Hepatocyte (in vitro differentiated cells): ENCODE measurements at places on chromosomes 13 and 19. TPM values are rescaled to one million over a fixed set of nuclear protein-coding genes. Genes with fewer than 3 reads are reported as not detected.

DNA sequence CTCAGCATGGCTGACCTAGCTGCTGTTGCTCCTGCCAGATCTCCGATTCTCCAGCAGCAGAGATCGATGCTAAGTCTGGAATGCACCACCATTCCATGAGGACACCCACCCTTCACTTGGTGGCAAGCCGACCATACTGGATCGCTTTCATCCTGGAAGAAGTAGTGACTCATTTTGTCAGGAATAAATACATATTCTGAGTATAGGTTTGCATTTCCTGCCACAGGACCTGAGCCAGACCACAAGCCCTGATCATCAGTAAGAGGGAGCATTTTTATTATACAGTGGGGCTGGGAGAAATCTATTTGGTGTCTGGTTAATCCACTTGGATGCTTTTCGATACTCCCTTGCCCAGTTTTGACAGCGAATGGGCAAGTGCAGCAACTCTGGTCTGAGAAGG lies 10.9 kb upstream of the KCTD15 start:
- DNase-seq: no peak

- DNase-seq: no peak
These were observed 6.2 kb downstream of the IFT88 start for GRCh38 chr13:20573186-20573585.

Gene CYP2F1
- not detected in 2 replicates for polyA plus RNA-seq

Gene TEX29
- 1.8 and 4.2 TPM in 2 replicates for polyA plus RNA-seq

- DNase-seq: no peak
These were observed 1.7 kb downstream of the SLAIN1 start for GRCh38 chr13:77699059-77699680.

DNA sequence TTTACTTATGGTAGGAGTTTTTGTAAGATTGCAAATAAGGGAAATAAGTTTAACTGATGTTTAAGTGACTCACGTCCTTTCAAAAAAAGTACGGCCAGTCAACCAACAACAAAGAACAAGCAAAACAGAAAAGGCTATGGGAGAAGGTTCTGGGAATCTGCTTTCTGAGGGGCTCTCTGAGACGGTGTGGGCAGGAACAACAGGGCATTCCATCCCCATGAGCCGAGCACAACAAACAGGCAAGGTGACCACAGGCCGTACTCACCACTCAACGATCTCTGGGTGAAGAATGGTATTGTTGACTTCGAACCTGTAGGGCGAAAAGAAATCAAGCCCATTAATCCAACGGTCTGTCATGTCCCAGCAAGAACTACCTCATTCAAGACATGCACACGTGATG lies 43.8 kb downstream of the PEPD start:
- no peak for DNase-seq

DNA sequence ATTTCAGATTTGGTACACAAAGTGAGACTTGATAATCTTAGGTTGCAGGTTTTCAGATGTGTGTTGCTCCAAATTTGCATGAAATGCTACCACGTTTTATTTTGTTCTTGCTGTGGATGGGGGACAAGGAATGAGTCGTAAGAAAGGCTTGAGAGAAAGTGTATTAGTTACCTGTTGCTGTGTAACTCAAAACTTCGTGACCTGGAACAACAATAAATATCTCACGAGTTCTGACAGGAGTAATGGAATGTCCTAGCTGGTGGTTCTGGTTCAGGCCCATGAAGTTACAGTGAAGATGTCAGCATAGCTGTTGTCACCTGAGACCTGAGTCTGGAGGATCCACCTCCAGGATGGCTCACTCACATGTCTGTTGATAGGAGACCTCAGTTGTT lies 1.2 kb downstream of the ZNF8 start:
- DNase-seq: no peak

- DNase-seq: no peak
These were observed 14.3 kb downstream of the LPAR6 start for GRCh38 chr13:48398450-48399095.

Gene OVOL3
- not detected in 2 replicates for polyA plus RNA-seq

Gene FBN3
- polyA plus RNA-seq: 6.4 and 7.5 TPM in 2 replicates

Gene FPR1
- polyA plus RNA-seq: 1.7 and 2.6 TPM in 2 replicates

DNA sequence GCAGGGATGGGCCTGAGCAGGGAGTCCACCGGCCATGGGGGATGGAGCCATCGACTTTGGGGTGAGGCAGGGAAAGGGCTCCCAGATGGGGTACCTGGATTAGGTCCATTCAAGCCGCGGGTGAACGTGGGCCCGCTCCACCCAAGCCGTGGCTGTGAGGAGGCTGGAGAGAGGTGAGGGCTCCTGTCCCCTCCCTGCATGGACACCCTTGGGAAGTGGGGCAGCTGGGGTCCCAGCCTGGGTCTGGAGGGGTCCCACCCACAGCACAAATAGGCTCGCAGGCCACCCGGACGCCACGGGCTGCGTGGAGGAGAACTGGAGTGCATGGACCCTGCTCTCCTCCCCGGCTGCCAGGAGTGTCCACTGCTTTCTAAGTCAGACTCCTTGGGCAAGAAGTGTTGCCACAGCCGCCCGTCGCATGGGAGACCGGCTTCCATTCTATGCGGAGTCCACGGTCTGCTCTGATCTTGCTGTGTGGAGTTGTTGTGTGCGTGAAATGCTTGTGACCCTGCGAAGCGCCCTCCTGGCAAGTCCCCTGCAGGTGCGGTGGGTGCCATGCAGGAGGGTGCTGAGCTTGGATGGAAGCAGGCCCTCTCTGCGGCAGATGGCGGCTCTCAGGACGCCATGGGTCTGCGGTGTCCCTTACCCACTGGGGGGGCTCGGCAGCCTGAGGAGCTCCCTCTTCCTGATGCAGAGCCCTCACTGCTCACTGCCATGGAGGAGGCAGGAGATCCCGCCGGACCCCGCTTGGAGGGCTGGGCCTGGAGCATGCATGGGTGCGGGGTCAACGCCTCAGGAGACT lies 2.0 kb downstream of the DAZAP1 start:
- DNase-seq: no peak

Gene BRSK1
- polyA plus RNA-seq: 2.4 and 2.7 TPM in 2 replicates

Gene CCDC8
- 46.8 and 55.9 TPM in 2 replicates for polyA plus RNA-seq

Gene TTYH1
- polyA plus RNA-seq: 11.0 and 19.3 TPM in 2 replicates

DNA sequence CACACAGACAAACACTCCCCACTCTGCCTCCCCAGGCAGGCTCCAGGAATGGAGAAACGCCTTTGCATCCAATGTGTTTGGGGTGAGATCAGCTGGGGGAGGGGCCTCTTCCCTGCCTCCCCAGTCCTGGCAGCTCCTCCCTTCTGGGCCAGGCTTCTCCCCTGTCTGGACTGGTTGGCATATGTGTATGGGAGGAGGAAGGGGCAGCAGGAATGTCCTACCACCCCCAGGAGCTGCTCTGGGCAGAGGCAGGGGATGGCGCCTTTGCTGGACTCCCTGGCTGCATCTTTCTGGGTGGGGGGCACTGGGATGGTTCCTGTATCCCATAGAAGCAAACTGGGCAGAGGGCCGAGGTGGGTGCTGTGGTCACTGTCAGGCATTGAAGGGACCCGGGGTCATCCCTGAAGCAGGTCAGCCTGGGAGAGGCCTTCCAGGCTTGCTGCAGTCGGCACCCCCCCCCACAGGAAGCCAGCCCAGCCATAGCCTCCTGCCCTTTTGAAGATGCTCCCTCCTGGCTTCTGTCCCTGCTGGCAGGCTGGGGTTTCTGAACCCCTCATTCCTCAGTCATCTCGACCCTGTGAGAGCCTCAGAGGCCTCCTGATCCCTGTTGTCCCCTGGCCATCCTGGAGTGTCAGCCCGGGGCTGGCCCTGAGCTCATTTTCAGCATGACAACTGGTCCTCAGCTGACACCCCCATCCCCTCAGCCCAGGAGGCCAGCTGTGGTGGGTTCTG lies 21.2 kb upstream of the SLC7A10 start:
- no peak for DNase-seq

- DNase-seq: no peak
These were observed 11.3 kb upstream of the PRKD2 start for GRCh38 chr19:46728208-46728607.

Gene CYP4F2
- polyA plus RNA-seq: not detected in 2 replicates

DNA sequence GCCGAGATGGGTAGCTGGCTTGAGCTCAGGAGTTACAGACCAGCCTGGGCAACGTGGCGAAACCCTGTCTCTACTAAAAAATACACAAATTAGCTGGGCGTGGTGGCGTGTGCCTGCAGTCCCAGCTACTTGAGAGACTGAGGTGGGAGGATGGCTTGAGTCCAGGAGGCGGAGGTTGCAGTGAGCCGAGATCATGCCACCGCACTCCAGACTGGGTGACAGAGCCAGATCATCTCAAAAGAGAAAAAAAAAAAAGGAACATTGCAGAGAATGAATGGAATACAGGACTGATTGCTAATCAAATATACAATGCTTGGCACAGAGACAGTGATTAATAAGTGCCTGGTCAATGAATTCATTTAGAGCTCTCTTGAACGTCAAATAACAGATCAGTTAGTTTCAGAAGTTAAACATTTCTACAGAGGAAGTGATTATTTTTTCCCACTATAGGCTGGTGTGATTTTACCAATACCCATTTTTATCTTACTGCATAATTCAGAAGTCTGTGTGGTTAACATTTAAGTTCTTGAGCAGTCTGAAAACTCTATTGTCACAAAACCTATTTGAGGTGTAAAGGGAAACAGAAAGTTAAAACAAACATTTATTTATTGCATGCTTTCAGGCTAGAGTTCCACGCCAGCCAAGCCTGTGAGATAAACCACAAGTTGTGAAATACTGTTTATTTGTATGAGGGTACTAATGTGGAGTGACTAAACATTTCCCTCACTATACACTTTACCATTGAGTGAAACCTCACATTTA lies 7.7 kb upstream of the TBC1D4 start:
- DNase-seq: peak; percentile 33

- DNase-seq: no peak
These were observed 14.3 kb downstream of the OLFM4 start for GRCh38 chr13:53042877-53043276.

DNA sequence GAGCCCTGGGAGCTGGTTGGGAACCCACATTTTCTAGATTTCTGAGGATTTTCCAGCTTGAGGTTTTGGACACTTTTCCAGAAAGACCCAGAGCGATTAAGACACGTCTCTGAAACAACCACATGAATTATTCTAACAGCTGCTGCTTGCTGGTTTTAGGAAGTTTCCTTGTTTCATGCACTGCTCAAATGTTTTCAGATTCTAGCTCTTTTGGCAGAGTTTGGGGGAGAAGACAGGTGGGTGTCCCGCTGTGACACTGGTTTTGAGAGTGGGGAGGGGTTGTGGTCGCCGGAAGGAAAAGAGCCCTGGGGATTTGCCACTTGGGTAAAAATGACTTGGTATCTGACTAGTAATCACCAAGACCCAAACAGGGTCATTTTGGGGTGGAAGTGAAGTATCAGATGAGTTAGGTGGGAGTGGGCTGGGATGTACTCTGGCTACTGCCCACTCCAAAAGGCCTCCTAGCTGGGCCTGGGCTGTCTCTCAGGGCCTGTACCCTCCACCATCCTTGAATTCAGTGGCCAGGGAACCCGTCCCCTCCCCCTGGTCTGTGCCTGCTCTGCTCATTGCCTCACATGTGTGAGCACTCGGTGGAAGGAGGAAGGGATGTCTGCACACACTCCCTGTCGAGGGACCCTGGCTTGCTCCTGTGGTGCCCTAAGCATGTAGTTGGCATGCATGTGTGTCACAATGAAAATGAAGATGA lies 13.2 kb downstream of the GATAD2A start:
- DNase-seq: no peak

DNA sequence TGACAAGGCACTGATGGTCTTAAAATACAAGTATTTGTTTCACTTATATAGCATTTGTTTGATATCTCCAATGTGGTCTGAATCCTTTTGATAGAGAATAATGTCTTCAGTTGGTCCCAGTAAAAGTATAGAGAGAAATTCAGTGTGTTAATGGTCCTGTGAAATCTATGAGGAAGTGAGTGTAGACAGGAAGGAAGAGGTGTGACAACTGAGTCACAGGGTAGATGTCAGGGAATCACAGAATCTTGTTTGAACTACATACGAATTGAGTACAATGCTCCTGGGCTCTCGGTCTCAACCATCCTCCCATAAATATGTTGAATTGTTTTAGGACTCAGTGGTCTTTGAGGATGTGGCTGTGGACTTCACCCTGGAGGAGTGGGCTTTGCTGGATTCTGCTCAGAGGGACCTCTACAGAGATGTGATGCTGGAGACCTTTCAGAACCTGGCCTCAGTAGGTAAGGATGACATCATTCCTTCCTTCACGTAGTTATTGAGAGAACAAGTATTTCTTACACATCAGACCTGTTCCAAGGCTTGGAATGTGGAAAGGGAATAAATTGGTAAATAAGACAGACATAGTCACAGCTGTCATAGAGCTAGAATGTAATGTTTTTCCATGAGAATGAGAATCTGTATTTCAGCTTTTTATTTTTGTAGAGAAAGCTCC lies 9.1 kb downstream of the ZNF555 start:
- DNase-seq: no peak

- DNase-seq: no peak
These were observed 62.2 kb downstream of the CCNE1 start for GRCh38 chr19:29873801-29874575.

Gene KLK15
- not detected in 2 replicates for polyA plus RNA-seq

GRCh38 chr13:114106526-114106925 lies 25.9 kb downstream of the RASA3 start:
- DNase-seq: no peak

Gene PTH2
- not detected in 2 replicates for polyA plus RNA-seq

- peak; percentile 63 for DNase-seq
These were observed 46.7 kb downstream of the NOTCH3 start for GRCh38 chr19:15154002-15154612.

Gene PRDX2
- 581 and 582 TPM in 2 replicates for polyA plus RNA-seq

Gene GPR4
- polyA plus RNA-seq: 0.10 TPM in 1 of 2 replicates, not detected in the other

Gene MEIOSIN
- polyA plus RNA-seq: not detected in 2 replicates

Gene ACP7
- polyA plus RNA-seq: 0.13 and 0.21 TPM in 2 replicates

DNA sequence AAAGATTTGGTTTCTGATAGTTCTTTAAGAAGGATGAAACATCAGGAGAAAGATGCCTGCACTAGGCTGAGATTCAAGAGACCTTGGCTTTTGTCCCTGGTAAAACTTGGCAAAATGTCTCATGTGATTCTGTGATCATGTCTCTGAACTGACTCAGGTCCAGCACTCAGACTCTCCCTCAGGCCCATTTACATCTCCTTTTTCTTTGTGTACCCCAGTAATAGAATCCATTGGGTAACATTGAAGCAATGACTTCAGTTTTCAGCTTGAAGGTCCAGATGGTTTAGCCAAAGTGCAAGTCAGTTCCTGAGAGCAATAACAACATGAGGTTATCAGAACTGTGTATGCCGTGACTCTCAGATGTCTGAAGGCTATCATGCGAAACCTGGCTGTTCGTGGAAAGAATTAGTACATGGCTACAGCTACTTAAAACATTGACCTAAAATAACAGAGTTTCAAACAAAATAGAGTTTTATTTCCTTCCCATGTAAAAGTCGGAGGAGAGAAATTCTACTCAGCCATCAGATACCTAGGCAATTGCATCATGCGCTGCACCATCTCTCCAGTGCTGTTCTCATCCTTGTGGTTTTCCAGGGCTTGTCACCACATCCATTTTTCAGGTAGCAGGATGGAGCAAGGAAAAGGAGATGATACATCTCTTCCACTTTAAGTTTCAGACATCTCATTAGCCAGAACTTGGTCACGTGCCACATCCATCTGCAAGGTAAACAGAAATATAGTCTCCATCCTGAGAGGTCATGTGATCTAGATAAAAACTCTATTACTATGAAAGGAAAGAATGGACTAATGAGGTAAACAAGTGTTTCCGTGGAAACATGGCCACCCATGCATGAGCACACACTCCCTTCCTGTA lies 117.3 kb downstream of the POSTN start:
- no peak for DNase-seq

- no peak for DNase-seq
These were observed 175.1 kb upstream of the KL start for GRCh38 chr13:32840989-32841713.
